ENCODE measurements at places on chromosomes 5 and 9. TPM values are rescaled to one million over a fixed set of nuclear protein-coding genes. Genes with fewer than 3 reads are reported as not detected.

GRCh38 chr9:27672718-27673117 is 99.4 kb upstream of the C9orf72 start:
- no peak for DNase-seq
- no peak overlapping the region for H3K4me3 ChIP-seq
- H3K27me3 ChIP-seq, result no peaks in the 10 kb centered on the region
- H3K27ac ChIP-seq, result no peak overlapping the region
- H3K36me3 ChIP-seq, result no peaks in the 10 kb centered on the region

- peaks cover 6% of the 10 kb centered on the region for H3K36me3 ChIP-seq
- peaks cover 8% of the 10 kb centered on the region for H3K27me3 ChIP-seq
- DNase-seq, result no peak
- peaks cover 61% of the 10 kb centered on the region for H3K4me1 ChIP-seq
- no peak overlapping the region for H3K27ac ChIP-seq
These were observed 44.4 kb upstream of the CPLX2 start for GRCh38 chr5:175826980-175827379.

Gene OLFML2A
- total RNA-seq, result not detected

GRCh38 chr9:121026768-121027167 is 23.3 kb downstream of the C5 start:
- no peak overlapping the region for H3K27ac ChIP-seq
- no peaks in the 10 kb centered on the region for H3K4me1 ChIP-seq
- DNase-seq, result no peak
- H3K4me3 ChIP-seq, result no peak overlapping the region

GRCh38 chr5:138732466-138732865 is 20.8 kb upstream of the CTNNA1 start:
- no peaks in the 10 kb centered on the region for H3K27me3 ChIP-seq
- DNase-seq, result no peak
- H3K4me3 ChIP-seq, result no peak overlapping the region
- peaks cover 8% of the 10 kb centered on the region for H3K4me1 ChIP-seq

DNA sequence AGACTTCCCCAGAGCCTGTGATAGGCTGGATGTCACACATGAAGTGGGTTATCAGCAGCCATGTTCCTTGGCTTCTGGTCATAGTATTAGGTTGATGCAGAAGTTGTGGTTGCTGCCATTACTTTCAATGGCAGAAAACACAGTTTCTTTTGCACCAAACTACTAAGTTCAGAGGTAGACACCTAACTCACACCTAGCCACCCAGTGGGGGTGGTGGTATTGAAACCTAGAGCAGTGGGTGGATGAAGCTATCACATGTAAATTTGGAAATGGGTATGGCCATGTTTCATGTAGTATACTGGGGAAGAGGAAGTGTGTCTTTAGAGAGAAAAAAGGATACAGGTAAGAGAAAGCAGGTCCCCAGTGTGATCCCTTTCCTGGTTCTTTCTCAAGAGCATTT is 347.9 kb upstream of the SEMA6A start:
- no peaks in the 10 kb centered on the region for H3K4me1 ChIP-seq
- no peaks in the 10 kb centered on the region for H3K36me3 ChIP-seq
- no peaks in the 10 kb centered on the region for H3K27me3 ChIP-seq
- no peak for DNase-seq
- H3K27ac ChIP-seq, result no peak overlapping the region

- no peak overlapping the region for H3K4me3 ChIP-seq
- DNase-seq, result no peak
- peaks cover 2% of the 10 kb centered on the region for H3K4me1 ChIP-seq
These were observed 116.0 kb downstream of the GOLPH3 start for GRCh38 chr5:32058101-32058500.

Gene PDLIM7
- total RNA-seq, result 430 TPM

Measured in glutamatergic neuron (in vitro differentiated cells).